A172 (cell line): ENCODE measurements at places on chromosomes 11 and 22.
A peak's percentile ranks its signal among the peaks of the same experiment; 100 is the strongest.

DNA sequence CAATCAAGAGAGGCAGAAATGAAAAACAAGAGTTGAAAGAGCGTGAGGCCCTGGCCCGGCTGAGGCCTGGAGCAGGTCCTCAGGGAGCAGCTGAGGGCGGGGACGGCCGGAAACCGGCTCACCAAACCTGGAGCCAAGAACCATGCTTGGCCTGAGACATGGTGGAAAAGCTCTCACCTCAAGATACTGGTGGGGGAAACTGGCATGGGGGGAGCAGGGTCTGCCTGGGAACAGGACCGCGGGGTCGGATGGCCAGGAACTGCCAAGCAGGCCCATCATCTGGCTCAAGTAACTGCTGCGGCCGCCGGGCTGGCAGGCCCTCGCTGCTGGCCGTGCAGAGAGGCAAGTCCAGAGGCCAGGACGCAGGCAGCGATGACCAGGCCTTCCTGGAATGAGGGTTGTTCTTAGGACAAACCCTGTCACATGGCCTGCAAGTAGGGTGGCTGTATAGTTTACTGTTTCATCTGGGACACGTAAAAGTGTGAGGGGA, 18.9 kb upstream of the WNT11 start:
- no peak for DNase-seq

- DNase-seq: peak; percentile 42
Observed at GRCh38 chr22:17742527-17742902, 31.8 kb downstream of the BID start.

DNA sequence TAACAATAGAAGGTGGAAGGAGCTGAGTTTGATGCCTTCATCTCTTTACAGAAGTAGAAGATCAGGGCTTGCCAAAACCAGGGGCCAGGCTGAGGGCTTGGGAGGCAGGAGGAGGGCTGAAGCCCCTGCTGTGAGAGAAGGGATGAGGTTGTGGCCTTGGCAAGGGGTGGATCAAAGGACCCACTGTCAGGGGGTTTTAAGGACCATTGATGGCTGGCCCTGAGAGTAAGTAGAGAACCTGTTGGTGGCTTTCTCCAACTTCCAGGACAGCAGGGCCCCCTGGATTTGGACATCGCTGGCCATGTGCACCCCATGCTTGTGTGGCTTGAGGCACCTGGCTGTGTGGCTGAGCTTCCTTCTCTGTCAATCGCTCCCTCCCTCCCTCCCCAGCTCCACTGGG, 927.7 kb downstream of the TBC1D22A start:
- no peak for DNase-seq

GRCh38 chr11:63652671-63653070, 18.5 kb downstream of the ATL3 start:
- DNase-seq: no peak

DNA sequence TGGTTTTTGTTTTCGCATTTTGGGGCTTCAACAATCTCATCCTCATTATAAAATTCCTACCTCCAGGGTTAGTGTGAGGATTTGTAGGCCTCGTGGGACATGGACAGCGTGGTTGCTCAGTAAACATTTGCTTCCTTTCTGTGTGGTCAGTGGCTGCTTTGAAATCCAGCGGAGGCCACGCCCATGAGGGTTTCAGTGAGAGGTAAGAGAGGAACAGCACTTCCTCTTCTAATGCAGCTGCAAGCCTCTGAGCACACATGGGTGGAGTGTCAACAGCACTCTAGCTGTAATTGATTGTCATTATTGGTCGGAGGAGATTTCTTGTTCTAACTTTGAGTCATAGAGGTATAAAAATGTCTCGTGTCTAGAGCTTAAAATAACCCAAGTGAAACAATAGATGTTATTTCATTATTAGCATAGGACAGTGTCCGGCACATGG, 6.0 kb upstream of the ARHGAP42 start:
- peak; percentile 68 for DNase-seq

- DNase-seq: no peak
Observed at GRCh38 chr22:49967706-49968208, 7.2 kb downstream of the PIM3 start.

DNA sequence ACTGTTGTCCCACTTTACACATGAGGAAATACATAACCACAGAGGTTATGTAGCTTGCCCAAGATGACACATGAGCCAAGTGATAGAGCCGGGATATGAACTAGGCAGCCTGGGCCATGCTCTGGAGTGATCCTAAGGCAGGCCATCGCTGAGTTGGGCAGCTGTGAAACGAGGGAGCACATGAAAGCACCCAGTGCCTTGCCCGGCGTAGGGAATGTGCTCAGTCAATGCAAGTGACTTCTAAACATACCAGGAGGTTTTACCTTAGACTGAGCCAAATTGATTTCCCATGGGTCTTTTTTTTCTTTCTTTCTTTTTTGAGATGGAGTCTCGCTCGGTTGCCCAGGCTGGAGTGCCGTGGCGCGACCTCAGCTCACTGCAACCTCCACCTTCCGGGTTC, 10.5 kb downstream of the GRIK4 start:
- no peak for DNase-seq

GRCh38 chr11:15711311-15711710, 596.6 kb downstream of the INSC start:
- no peak for DNase-seq

DNA sequence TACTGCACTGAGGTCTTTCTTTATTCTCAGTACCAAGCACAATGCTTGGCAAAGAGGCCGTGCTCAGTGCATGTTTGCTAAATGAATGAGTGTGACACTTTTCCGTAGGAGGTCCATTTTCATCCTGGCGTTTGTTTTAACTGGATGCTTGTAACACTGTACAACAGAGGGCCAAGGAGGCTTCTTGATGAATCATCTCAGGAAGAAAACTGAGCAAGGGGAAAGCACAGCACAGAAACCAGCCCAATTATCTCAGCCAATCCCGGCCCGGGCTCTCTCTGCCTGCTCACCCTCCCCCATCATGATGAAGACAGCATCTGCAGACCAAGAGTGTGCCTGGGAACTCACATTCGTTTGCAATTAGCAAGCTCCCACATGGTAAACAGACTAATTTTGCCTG, 570.3 kb downstream of the OPCML start:
- peak; percentile 35 for DNase-seq

DNA sequence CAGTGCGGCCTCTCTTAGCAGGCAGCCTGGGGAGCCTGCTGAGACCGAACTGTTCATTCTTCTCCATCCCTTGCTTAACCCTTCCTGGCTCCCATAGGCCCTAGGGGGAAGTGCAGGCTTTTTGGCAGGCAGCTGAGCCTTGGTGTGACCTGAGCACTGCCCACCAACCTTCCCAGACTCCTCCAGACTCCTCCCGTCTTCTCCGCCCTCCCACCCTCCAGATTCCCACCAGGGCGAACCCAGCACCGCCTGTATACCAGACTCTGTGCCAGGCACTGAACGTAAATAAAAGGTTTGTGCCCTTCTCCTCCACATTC, 7.9 kb downstream of the RELT start:
- DNase-seq: no peak

- no peak for DNase-seq
Observed at GRCh38 chr22:37276776-37277175, 5.5 kb upstream of the CYTH4 start.

- no peak for DNase-seq
Observed at GRCh38 chr11:104291646-104292045, 127.7 kb upstream of the PDGFD start.

- DNase-seq: no peak
Observed at GRCh38 chr11:10651656-10652361, 41.7 kb downstream of the IRAG1 start.

DNA sequence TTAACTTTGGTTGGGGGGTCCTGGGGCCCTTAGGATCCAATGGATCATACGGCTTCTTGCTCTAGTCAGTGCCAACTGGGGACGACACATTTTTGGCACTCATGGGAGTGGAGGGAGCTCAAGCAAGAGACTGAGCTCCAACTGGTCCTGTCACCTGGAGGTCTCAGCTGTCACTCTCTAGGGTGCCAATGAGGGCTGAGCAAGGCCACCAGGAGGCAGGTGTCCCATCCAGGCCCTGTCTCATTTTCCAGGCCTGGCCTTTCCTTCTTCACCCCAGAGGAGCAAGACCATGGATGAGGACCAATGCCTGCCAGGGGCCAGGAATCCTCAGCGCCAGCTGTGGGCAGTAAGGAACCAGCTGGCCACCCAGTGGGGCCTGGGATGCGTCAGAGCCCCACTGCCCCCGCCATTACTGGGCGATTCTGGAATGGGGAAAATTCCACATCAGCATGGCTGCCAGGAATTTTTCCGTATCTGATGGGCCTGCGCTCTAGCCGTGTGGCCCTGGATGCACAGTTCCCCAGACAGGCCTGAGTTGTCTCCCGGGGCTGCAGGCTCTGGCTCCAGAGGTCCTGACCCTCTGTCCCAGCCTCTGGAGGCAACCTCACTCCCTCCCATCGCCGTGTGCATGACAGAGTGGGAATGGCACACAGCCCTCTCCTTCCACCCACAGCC, 669 bp upstream of the GAL3ST1 start:
- peak; percentile 66 for DNase-seq

GRCh38 chr11:2511421-2512369, 66.9 kb downstream of the KCNQ1 start:
- DNase-seq: no peak

GRCh38 chr11:117871160-117871559, 5.3 kb downstream of the FXYD6 start:
- no peak for DNase-seq

DNA sequence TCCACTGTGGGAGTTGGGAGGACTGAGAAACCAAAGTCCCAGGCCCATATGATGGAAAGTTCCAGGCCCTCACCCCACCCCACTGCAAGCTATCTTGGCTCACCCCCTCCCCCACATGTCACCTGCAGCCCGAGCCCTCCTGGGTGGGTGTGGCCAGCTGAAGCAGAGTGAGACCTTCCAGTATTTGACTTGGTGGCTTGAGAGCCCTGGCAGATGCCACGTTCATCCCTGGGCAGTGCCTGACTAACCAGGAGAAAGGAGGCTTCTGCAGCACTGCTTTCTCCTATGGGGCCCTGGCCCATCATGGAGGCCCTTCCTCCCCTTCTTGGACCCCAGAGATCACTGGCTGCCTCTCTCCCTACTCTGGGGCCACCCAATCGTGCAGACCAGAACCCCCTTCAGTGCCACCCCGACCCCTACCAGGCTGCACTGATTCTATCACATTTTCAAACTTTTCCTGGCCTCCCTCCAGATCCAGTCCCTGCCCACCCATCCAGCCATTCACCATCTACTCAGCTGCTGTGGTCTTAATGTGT, 38.1 kb upstream of the WNT11 start:
- DNase-seq: no peak

DNA sequence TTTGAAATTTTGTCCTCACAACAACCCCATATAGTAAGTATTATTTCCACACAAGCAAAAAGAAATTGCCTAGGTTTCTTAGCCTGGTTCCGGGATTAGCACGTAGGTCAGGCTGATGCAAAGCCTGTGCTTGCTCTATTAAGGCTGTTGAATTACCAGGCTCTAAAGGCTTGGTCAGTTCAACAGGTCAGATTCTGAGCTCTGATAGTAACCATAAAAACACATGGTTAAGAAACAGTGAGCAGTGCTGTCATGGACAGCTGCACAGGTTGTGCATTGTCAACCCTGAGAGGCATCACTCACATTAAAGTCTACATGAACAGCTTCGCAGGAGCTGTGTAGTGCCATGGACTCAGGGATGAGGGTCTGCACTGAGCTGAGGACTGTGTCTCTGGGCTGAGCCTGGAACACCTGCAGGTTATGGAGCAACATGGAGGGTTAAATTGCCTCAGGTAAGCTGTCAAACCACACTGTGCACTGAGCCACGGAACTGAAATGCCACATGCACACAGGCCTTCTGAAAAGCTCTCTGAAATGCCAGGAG, 98.0 kb downstream of the PIWIL4 start:
- DNase-seq: no peak

DNA sequence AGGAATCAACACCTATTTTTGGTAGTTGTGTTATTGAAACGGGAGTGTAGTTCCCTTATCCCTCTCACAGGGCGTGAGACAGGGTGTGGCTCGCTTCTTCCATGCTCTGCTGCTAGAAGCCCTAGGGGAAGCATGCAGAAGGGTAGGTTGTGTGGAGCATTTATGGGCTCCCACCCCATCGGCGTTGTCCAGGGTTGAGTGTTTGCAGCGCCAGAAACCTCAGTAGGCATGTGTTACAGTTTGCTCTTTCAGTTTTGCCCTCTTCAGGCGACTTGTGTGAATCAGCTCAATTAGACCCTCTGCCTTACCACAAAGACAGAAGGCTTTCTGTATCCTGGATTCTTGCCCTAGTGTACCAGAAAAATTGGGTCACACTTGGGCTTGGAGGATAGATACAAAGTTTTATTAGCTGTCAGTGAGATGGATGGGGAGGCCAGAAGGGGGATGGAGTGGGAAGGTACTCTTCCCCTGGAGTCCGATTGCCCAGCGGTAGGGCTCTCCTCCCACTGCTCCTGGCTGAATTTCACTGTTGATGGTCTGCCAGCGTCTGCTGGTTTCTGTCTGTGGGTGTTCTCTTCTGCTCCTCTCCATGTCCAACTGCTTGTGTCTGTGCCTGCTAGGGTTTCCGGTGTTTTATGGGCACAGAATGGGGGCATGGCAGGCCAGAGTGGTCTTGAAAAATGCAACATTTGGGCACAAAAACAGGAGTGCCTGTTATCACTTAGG, 358.3 kb upstream of the CTSC start:
- no peak for DNase-seq

DNA sequence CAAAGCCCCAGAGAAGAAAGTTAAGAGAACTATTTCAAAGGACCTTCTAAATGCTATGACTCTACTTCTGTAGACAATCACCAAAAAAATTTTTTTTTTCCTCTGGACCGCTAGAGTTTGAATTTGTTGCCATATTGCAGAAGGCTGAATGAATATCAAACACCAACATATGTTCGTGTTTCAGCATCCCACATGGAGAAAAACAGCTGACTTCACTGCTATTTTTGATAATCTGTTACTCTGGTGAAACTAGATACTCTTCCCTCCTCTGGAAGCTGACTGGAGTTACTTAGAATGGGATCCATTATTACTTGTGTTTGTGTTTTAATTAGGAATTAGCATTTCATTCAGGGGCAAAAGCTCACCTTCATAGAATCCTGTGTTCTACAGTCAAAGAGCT, 447.0 kb downstream of the AASDHPPT start:
- DNase-seq: no peak

DNA sequence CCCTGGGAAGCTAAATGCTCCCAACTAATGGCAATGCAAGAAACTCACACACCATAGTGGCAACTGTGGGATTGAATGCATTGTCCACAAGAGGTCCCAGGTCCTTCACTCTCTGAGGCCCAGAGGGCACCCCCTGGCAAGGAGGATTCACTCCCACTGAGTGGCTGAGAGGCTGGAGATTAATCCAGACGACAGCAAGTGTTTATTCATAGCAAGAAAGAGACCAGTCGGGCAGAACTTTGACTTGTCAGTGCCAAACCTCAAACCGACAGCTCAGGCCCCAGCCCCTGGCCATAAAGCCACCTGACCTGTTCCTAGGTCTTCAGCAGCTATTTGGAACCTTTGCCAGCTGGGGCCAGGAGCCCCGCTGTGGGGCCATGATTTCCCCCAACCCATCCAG, 54.5 kb upstream of the MPEG1 start:
- no peak for DNase-seq

GRCh38 chr11:17405232-17406005, 17.0 kb upstream of the KCNJ11 start:
- DNase-seq: peak; percentile 78

- no peak for DNase-seq
Observed at GRCh38 chr11:78906566-78906965, 331.9 kb upstream of the NARS2 start.

GRCh38 chr11:57619331-57619730, 21.8 kb downstream of the SERPING1 start:
- no peak for DNase-seq
